SK-N-MC (cell line): ENCODE measurements at places on chromosomes 7 and 10.

GRCh38 chr7:76368190-76368589 lies 9.4 kb upstream of the YWHAG start:
- no peak for DNase-seq

DNA sequence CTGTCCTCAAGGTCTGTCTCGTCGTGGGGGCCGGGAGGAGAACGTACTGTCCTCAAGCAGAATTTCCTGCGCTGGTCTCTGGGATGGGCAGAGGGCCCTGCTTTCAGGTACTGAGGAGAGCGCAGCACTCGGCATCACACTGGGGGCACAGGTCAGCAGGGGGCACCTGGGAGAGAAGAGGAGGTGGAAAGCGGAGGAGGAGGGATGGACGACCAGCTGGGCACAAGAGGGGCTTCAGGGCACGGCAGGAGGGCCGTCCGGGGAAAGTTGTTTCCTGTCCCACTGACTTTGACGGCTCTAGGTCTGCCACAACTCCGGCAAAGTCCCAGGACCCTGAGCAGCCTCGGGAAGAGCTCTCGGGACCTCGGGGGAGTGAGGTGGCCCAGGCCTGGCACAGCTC lies 536.9 kb downstream of the DNAJB6 start:
- DNase-seq, result no peak

DNA sequence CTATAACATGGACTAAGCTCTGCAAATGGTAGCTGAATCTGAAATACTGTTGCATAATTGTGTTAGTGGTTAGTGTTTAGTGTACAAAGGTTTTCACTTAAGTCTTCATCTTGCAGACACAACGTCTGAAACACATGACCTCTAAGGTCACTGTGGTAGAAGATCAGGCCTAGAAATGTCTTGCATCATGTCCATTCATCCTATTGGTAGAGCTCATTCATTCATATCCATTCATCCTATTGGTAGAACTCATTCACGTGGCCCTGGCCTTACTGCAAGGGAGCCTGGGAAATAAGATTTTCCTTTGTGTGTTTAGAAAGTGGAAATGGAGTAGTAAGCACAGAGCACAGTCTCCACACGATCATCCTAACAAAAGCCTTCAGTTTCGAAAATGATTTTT lies 485.8 kb downstream of the PLXNA4 start:
- no peak for DNase-seq

- DNase-seq, result no peak
Observed at GRCh38 chr10:116748041-116748440, 5.7 kb upstream of the HSPA12A start.

- DNase-seq, result no peak
Observed at GRCh38 chr7:131455001-131455400, 101.4 kb downstream of the PODXL start.

- no peak for DNase-seq
Observed at GRCh38 chr10:120646738-120647456, 189.9 kb downstream of the PLPP4 start.

GRCh38 chr7:150964593-150965111 lies 13.5 kb downstream of the KCNH2 start:
- DNase-seq, result no peak

DNA sequence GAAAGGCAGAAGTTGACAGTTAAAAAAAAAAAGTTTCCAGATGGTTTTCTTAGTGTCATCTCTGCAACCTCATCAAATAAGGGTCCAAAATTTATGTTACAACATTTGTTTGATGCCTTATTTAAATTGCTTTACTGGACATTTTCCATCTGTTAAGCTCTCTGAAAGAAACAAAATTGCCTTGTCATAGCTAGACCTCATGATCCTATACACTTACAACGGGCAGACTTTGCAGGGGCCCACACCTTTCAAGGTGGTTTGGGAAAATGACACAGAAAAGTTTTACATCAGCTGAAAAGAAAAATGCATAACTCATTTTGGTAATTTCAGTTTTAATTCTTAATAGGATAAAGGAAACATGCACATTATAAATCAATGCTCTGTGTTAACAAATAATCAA lies 1.4 kb upstream of the TES start:
- DNase-seq, result no peak

GRCh38 chr7:132386201-132386681 lies 190.0 kb downstream of the PLXNA4 start:
- no peak for DNase-seq

DNA sequence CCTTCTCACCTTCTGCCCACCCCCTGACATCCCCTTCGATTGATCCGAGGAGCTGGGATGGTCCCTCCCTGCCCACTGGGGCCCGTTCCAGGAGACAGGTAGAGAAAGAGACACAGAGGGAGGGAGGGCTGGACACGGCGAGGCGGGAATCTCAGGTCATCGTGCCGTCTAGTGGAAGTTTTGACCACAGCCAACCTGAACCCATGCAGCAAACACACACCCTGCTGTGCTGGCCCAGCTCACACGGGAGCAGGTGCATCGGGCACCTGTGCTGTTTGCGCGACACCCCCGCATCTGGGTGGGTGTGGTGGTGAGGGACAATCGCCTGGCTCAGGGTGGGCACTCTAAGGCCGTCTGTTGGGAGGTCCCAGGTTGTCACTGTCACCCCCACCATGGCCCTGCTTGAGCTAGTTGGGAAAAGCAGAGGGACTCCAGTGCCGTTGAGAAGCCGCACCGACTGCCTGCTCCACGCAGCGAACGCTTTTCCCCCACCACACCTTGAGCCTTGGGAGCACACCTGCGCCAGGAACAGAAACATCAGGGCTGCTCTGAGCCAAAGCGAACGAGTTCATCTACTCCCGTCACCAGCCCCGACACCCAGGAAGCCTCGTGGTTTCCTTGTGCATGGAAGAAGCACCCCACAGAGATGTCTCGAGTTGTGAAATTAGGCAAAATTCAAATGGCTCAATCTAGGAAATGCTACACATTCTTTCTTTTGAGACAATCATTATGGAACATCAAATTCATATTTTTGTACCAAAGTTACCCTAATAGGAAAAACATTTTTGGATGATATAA lies 285.8 kb downstream of the DNAJB6 start:
- DNase-seq, result no peak

GRCh38 chr7:52842202-52842900 lies 193.1 kb upstream of the POM121L12 start:
- DNase-seq, result no peak

DNA sequence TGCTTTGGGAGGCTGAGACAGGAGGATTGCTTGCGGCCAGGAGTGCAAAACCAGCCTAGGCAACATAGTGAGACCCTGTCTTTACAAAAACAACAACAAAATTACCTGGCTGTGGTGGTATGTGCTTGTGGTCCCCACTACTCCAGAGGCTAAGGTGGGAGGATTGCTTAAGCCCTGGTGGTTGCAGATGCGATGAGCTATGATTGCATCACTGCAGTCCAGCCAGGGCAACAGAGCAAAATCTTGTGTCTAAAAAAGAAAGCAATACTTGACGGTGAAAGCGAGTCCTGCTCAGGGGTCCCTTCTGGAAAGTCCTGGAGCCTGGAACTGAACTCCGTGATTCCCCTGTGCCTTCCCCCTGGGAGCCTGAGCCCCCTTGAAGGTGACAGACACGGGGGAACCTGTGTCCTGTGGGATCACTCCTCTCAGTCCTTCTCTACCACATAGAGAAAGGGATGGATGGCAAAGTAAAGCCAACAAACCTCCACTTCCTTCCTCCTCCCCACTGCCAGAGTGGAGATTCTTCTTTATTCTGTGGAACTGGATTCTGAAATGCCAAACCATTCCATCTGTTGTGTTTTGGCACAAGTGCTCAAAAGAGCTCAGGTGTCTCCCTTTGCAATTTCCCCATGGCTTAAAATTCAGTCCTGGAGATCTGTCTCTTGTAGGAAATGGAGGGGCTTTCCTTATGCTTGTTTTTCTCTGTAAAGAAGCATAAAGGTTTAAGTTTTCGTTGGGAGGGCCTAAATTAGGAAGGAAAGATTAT lies 50.6 kb downstream of the KIAA1217 start:
- no peak for DNase-seq

- no peak for DNase-seq
Observed at GRCh38 chr7:953547-954327, 743 bp downstream of the ADAP1 start.

- DNase-seq, result no peak
Observed at GRCh38 chr7:23955145-23955544, 245.1 kb downstream of the STK31 start.

DNA sequence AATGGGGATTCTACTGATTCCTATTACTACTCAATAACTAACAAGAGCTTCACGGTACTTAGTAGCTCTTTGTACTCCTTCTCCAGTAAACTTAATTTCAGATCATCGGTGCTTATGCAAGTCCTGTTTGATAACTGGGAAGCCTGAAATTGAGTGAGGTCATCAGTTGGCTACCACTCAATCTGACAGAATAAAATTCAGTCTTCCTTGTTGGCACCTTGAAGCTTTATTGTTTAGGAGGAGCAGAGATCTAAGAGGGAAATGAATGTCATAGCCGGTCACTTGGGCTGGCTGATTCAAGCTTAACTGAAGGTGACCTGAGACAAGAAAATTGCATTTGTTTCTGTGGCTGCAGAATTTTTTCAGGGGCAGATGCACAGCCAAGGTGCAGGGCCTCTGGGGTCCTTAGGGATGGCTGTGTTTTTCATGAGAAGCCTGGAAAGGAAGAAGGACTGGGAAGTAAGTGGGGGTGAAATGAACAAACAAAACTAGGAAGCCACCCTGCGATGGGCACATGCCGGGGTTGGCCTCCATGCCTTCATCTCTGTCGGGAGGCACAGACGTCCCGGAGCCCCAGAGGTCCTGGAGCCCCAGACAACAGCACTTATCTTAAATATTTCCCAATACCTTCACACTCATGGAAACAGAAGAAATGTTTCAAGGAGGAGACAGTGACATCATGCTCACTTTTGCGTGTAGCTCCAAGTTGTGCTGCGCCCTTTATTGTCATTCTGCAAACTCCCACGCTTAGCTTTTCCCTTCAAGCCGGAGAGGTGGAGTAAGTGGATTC lies 85.0 kb upstream of the KIF5B start:
- DNase-seq, result no peak

DNA sequence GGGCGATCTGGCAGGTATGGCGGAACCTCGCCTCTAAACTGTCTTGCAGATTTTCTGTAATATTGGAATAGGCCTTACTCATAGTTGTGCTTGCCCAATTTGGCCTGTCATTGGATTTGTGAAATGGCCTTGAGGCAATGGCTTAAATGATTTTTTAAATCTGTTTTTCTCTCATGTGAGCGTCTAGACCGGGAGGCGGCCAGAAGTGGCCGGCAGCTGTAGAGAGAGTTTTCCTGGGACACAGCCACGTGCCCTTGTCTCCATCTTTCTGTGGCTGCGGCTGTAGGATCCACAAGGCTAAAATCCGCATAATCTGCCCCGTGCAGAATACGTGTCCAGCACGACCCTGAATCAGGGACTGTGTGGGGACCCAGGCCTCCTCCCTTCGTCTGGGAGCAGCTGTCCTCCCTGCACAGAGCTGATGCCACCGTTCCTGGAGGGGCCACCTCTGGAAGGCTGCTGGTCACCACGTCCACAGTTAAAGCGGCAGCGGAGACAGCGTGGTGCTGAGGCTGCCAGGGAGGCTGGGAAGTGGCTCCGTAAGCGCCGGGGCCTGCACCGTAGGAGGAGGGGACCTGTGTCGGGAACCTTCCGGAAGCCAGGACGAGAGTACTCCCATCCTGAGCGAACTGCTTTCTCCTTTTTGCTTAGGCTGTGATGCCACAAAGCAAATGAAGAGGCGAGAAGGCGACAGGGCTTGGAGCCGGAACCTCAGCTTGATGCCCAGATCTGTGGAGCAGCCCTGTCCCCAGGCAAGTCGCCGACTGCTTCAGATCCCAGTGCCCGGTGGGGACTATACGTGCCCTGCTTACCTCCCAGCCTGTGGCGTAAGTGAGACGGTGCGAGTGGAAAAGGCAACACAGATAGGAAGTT lies 99.8 kb downstream of the DYNC2I1 start:
- DNase-seq, result no peak

- DNase-seq, result no peak
Observed at GRCh38 chr10:3803295-3803926, 18.4 kb upstream of the KLF6 start.

- no peak for DNase-seq
Observed at GRCh38 chr10:91194497-91195179, 25.8 kb upstream of the PCGF5 start.

- no peak for DNase-seq
Observed at GRCh38 chr10:97731346-97732051, 5.4 kb upstream of the ZFYVE27 start.

DNA sequence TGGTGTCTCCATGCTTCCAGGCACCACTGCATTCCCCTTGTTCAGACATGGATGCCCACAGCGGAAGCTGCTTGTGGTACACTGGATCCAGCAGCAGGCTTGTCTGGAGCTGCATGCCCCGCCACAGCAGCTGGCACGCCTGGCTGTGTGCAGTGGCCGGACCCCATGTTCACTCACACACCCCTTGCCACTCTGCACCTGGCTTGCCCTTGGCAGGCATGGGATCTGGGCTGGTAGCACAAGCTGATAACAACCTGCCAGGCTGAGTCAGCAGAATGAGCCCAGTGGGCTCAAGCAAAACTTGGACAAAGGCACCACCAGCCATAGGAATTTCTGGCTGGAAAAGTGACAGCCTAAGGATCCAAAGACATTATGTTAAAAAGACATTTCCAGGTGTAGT lies 91.8 kb upstream of the TMEM168 start:
- no peak for DNase-seq

DNA sequence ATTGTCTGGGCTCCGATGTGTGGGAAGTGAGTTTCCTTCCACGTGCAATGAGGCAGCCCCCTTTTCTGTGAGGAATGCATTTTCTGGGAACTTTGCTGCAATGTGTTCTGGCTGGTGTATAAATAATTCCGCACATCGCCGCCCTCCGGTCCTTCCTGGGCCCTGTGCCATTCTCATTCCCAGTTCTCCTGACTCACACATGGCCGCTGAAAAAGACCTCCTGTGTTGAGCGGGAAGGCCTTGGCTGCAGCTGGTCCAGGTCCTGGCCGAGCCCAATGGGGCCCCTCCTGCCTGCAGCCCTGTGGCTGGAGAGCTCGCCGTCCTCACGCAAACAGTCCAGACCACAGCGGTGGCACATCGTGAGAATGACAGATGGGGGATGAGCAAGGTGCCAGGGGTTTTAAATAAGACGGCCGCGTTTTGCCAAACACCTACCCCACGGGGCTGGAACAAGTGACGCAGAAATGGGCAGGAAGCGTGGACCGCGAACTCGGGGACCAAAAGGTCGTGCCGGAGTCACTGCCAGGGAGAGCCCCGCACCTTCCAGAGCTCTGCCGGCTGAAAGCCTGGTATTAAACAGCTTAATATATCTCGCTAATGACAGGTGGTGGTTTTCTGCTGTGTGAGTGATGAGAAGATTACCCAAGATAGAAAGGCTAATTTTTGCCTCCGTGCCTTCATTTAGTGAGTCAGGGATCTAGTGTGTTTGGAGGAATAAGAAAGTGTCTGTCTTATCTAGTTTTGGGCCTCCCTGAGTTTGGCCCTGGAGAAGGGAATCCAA lies 37.0 kb downstream of the FAM20C start:
- no peak for DNase-seq

GRCh38 chr7:115221456-115221855 lies 299.6 kb downstream of the MDFIC start:
- DNase-seq, result no peak

- DNase-seq, result no peak
Observed at GRCh38 chr7:107746006-107746405, 2.1 kb downstream of the CBLL1 start.

GRCh38 chr10:95406651-95407280 lies 116.0 kb upstream of the PDLIM1 start:
- no peak for DNase-seq

- DNase-seq, result no peak
Observed at GRCh38 chr10:5812283-5813090, 747 bp downstream of the GDI2 start.

- no peak for DNase-seq
Observed at GRCh38 chr7:24157666-24158065, 126.3 kb upstream of the NPY start.
